ENCODE measurements at places on chromosomes 16 and 17.

GRCh38 chr17:38605841-38606645 is at the start of gene SRCIN1:
SRCIN1 (minus strand) TSS chr17:38605952; CDS start chr17:38605705, 247 bp downstream.
- DNase-seq, result no peak

GRCh38 chr16:56708525-56709442 is 21.1 kb upstream of the NUP93 start:
- DNase-seq, result no peak

GRCh38 chr17:57464191-57464864 is 208.0 kb downstream of the MSI2 start:
- no peak for DNase-seq

- no peak for DNase-seq
Measured at GRCh38 chr16:12801511-12802042, 2.1 kb downstream of the CPPED1 start.

GRCh38 chr16:88638323-88639230 is at the start of gene IL17C:
IL17C (plus strand) TSS chr16:88638572; CDS start chr16:88638642, 70 bp downstream.
- no peak for DNase-seq

DNA sequence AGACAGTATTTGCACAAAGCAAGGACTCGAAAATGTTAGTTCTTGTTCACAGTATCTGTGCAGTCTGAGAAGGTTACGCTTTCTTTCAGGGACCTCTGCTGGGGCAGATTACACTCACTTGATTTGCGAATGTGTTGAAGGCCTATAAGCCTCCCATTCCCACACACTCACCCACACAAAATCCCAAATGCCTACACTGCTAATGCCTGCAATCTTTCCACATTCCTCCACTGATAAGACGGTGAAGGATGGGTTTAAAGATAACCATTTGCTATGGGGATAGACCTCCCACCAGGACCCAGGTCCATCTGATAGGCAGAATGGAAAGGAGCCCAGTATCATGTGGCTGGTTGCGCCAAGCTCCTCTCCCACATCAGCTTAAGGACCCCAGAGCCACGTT is 394.9 kb upstream of the SALL1 start:
- no peak for DNase-seq

DNA sequence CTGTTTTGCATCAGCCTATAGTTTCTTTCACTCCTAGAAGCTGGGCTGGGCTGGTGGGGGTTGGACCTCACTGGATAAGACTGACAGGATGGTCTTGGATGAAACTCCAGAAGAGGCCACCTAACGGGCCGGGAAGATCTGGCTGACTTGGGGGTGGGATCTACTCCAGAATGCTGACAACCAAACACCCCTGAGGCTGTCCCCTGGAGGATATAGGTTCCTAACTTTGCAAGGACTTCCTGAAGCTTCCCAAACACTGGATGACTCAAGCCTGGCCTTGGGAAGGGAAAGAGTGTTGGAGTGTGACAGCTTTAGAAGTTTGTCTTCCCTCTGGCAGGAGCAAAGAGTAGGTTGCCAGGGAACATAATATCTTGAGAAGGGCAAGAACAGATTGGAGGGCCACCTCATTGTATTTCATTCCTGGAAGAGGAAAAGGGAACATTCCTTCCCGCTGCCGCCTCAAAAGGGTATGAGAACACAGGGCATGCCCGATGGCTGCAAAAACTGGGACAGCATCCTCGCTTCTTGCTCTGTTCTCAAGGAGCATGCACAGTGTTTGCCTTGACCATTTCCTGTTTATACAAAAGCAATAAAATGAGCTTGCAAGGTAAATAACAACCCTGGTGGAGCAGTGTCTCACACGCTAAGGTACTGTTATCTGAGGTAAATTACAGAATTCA is 6.8 kb upstream of the CYB5B start:
- DNase-seq, result no peak

GRCh38 chr17:80822700-80823410 is 168.8 kb upstream of the CHMP6 start:
- DNase-seq, result no peak

GRCh38 chr17:38637951-38638350 is 32.2 kb upstream of the SRCIN1 start:
- DNase-seq, result no peak

- no peak for DNase-seq
Measured at GRCh38 chr16:81431554-81432353, 12.9 kb upstream of the CMIP start.

GRCh38 chr17:17926840-17927449 is 45.3 kb downstream of the TOM1L2 start:
- DNase-seq, result no peak

GRCh38 chr16:22739077-22739476 is 74.9 kb upstream of the HS3ST2 start:
- DNase-seq, result no peak

DNA sequence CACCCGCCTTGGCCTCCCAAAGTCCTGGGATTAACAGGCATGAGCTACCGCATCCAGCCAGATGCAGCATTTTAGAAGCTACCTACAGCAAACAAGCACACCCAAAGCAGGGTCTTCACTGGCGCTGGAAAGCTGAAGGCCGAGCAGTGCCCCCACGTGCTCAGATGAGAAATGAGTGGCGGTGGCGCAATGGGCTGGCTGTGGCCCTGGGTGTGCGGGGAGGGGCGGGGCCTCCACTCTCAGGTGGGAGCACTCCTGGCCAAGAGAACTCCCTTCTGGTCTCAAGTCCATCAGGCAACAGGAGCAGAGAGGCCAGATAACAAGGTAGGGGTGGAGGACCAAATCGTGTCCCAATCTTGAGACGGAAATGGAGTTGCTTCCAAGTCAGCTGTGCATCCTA is 12.1 kb downstream of the TMEM11 start:
- no peak for DNase-seq

- peak; percentile 94 for DNase-seq
Measured at GRCh38 chr16:70778901-70779309, 22.1 kb downstream of the VAC14 start.

- no peak for DNase-seq
Measured at GRCh38 chr17:68909066-68909465, 46.1 kb downstream of the ABCA8 start.

GRCh38 chr16:31487720-31488467 is 5.0 kb downstream of the SLC5A2 start:
- DNase-seq, result no peak

GRCh38 chr17:76191896-76192295 is 48.4 kb downstream of the RNF157 start:
- DNase-seq, result no peak

DNA sequence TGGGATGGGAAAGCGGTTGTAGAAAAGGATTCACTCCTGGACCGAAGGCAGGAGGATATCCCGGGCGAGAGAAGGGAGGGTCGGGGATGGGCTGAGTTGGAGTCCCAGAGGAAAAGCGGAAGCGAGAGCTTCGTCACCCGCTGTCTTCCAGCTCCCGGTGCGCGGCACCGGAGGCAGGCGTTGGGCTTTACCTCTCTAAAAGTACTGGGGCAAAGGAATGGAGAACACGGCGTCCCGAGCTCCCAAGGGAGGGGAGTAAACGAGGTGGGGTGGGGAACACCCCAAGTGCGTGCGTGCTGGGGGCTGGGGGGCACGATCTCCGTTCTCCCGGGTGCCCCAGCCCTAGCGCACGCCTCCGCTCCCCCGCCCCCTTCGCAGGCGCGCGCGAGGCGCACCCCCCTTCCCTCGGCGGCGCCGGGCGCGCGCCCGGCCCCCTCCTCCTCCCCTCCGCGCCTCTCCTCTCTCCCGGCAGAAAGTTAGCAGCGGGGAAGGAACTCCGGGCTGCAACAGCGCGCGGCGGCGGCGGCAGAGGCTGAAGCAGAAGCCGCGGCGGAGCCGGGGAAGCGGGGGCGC is at the start of gene HS3ST4:
HS3ST4 (plus strand) TSS at position 441 of the 573 bp plus-strand sequence.
- no peak for DNase-seq

- DNase-seq, result no peak
Measured at GRCh38 chr16:70766176-70766575, 34.8 kb downstream of the VAC14 start.

GRCh38 chr16:75075688-75076268 is 40.8 kb downstream of the LDHD start:
- no peak for DNase-seq

- no peak for DNase-seq
Measured at GRCh38 chr16:71515026-71515425, 11.2 kb upstream of the CHST4 start.

DNA sequence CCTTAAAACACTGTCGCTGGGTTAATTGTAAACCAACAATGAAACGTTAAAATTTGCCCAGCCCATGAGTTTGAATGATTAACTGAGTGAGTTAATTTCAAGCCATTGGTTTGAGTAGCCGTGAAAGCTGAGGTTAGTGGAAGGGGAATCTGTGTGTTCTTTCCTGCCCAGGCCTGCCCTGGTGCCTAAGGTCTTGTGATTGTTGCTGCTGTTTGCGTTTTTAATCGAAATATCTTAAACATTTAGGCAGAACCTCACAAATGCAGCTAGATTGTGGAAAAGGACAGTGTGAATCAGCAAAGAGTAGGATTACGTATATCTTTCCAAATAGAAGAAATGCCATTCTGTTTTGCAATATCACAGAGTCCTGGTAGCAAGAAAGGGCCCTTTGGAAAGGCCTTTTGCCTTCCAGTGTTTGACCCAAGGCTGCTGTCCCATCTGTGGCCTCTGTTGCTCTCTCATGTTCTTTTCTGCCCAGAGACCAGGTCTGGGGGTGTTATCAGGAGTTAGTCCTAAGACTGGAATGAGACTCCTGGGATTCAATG is 113.8 kb downstream of the MSI2 start:
- no peak for DNase-seq

DNA sequence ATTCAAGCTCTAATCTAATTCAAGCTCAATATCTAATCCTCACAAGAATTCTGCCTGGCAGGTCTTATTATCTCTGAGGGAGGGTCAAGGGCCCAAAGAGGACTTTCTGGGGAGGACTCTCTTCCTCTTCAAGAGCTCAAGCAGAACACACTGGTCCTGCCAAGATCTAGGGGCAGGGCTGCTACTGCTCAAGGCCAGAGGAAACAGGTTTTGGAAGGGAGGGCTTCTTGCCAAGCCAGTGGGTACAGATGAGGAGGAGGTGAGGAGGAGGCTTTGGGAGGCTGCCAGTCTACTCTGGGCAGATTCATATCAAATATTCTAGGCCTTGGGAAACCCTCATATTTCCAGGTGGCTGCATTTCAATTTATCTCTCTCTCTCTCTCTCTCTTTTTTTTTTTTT is 51.8 kb upstream of the IL34 start:
- no peak for DNase-seq

DNA sequence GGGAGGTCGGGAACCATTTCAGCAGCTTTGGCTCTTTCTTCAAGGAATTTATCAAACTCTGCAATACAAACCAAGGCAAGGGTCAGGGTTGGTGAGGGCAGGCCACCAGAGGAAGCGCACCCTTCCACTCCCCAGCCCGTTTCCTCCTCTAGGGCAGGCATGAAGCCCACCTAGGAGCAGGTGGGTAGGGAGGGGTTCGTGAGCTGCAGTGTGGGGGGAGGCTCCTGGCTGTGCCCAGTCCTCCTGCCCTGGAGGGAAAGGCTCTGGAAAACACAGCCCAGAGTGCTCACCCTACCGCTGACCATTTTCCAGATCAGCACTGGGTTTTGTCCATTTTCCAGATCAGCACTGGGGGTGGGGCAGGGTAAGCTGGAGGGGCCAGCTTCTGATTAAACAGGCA is 10.9 kb upstream of the SREBF1 start:
- no peak for DNase-seq

DNA sequence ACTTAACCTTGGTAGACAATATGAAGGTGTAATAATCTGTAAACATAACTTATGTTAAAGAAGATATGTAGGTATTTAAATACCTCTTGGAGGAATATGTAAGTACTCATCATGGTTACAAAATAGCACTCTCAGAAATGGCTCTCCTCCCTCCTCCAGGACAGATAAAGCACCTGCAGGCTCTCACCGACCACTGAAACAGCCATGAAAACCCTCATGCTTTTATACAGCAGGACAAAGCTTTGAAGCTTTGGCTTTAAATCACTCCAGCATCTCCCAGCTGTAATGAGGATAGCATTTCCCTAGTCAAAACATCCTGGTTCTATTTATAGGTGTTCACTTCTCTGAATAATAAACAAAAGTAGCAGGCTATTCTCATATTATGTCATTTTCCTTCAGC is 69.1 kb upstream of the PMFBP1 start:
- no peak for DNase-seq

DNA sequence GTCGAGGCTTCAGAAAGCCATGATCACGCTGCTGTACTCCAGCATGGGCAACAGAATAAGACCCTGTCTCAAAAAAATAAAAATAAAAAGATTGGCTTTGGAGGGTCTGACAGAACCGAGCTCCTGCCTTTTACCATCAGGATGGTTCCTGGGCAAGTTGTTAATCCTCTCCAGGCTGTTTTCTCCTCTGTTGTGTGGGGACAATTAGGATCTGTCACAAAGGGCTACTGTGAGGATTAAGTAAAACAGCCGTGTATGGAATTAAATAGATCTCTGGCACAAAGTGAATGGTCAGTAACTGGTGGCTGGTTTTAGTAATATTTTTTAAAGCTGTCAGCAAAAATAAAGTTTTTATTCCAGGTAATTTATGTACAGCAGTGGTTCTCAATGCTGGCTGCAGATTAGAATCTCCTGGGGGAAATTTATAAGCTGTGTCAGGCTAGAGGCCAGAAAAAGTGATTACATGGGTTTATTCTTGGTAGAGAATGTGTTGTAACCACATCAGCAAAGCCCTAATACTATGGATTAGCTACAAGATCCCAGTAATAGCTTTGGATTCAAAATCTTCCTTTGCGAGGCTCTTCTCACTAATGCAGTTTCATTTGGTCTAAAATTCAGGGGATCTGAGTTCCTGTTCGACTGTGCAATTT is 47.2 kb downstream of the GPRC5B start:
- DNase-seq, result no peak

- DNase-seq, result no peak
Measured at GRCh38 chr17:41009301-41009760, 403 bp upstream of the KRTAP3-1 start.
